ENCODE measurements at places on chromosomes 6 and 20.

DNA sequence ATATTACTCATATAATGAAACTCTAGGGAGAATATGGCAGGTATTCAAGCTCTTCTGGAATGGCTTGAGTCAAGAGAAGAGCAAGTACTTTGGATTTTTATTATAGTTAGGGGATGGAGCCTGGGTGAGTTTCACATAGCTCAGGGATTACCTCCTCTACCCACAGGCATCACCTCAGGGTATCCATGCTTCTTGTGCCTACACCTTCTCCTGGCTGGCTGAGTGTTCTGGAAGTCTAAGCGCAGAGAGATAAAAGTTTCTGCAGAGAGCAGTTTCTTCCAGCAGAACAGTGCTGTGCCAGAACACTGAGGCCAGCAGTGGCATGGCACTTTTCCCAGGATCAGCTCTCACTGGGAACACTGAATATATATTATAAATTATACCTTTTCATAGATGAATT is 199.7 kb upstream of the KCNQ5 start:
- DNase-seq, result peak; percentile 15

- no peak for DNase-seq
Measured at GRCh38 chr6:170291271-170292110, 613 bp upstream of the DLL1 start.

- DNase-seq, result no peak
Measured at GRCh38 chr6:150202404-150202803, 59.6 kb downstream of the PPP1R14C start.

- DNase-seq, result no peak
Measured at GRCh38 chr6:38673397-38674165, 29.4 kb downstream of the GLO1 start.

- DNase-seq, result no peak
Measured at GRCh38 chr6:113381959-113382358, 475.2 kb upstream of the MARCKS start.

- DNase-seq, result no peak
Measured at GRCh38 chr20:12318043-12318442, 400.4 kb downstream of the BTBD3 start.

DNA sequence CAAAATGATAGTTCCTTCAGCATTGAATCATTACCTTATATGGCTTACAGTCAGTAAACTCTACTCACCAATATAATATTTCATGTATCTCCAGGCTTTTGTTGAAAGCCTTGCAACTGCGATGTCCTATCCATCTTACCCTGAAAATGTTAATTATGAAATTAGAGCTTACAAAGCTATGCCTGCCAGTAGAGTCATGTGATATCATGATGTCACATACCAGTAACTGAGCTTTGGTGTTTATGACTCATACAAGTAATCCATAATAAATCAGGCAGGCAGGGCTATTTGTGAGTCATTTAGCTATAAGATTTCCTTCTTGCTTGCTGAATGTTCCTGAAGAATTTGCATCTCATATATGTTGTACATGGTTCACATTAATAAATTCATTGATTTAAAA is 44.9 kb upstream of the FAM83B start:
- peak; percentile 92 for DNase-seq

DNA sequence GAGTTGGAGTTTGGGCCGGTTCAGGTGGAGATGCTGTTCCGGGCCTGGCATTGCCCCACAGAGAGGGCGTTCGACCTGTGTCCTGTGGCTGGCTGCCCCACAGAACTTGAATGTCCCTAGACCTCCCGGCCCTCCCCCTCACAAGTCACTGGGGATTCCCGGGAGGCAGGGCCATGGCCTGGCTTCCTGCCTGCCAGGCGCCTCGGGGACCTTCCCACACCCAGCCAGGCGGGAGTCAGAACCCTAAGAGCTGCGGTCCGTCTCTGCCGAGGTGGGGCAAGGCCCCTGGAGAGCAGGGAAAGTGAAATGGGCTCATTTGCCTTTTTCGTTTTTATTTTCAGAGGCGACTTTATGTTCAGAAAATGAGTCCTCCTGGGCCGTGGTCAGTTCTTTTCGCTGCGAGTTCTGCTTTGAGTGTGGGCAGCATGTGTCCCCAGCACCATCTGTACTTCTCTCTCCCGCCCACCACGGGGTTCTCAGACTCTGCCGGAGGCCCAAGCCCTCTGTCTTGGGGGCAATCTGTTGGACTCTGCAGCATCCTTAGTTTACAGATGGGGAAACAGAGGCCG is 8.5 kb downstream of the RBM38 start:
- DNase-seq, result no peak

GRCh38 chr6:1287103-1287591 is 24.8 kb upstream of the FOXQ1 start:
- DNase-seq, result peak; percentile 68

DNA sequence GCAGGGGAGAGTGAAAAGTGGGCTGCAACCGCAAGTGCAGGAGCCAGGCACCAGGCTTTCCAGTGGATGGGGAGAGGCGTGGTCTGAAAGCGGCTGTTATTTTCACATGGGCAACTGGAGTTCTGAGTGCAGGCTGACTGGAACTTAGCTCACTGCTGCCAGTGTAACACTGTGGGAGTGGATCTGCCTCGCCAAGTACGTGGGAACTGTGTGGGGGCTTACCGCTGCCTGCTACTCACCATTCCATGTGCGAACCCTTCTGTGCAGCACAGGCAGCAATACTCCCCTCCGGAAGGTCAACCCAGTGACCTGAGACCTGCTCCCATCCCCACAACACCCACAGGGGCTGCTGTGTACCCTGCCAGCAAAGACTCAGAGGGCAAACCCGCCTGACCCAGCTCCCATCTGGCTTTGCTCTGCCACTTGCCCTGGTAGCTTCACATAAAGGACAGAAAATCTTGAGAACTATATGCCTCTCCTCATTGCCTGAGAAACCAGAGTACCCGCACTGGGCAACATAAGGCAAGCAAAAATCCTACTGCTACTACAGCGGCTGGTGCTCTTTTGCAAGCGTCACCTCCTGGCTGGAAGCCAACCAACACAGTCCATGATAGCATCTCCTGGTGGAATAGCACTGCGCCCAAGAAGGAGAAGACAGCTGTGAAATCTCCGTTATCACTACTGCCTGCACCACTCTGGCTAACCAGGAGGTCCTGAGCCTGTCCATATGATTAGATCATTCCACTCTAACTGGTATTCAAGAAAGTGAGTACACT is 54.4 kb upstream of the SIRPG start:
- no peak for DNase-seq

DNA sequence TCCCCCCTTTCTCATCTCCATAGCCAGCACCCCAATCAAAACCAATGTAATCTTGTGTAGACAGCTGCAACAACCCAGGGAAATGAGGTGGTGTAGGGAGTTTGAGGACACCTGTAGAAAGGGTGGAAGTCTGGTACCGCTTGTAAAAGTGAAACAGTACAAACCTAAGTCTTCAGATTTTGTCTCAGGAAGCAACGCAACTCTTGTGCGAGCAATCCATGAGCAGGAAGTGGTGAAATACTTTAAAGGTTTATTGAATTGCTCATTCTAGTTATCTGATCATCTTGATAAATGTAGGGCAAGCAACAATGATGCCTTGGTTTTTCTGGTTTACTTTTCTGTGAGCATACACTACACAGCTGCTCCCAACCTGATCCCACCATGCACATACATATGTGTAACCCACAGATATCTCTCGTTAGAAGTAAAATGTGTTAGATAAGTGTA is 71.1 kb upstream of the THEMIS start:
- DNase-seq, result peak; percentile 55

DNA sequence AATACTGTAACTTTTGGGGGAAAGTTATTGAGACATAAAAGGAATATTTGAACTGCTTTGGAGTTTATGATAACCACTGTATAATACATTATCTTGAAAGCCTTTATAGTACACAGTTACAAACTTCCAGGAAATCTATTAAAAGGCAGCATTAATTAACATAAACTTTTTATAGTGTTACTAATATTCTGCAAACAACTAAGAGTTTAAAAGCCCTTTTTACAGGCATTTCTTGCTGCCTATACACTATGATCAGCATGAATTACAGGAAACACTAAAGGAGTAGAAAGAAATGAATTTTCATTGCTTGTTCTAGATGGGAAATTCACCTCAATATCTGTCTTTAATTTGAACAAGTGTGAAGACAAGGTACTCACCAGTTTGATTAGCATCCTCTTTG is 252.3 kb upstream of the ZFP64 start:
- no peak for DNase-seq

GRCh38 chr6:28303570-28303969 is 22.2 kb downstream of the PGBD1 start:
- DNase-seq, result no peak

DNA sequence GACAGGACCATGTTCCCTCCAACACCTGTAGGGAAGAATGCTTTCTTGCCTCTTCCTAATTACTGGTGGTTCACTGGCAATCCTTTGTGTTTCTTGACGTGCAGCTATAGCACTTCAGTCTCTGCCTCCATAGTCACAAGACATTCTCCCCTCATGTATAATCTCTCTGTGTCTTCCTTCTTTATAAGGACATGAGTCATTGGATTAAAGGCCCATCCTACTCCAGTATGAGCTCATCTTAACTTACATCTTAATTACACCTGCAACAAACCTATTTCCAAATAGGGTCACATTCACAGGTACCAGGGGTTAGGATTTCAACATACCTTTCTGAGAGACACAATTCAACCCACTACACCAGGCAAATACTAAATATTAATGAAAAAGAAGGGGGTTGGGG is 213.6 kb downstream of the RNGTT start:
- no peak for DNase-seq

GRCh38 chr20:56793916-56794315 is 164.8 kb downstream of the TFAP2C start:
- DNase-seq, result no peak

GRCh38 chr20:57499676-57500075 is 25.3 kb downstream of the CTCFL start:
- DNase-seq, result no peak

- no peak for DNase-seq
Measured at GRCh38 chr6:165821754-165822153, 158.7 kb upstream of the PDE10A start.

- DNase-seq, result no peak
Measured at GRCh38 chr20:25282796-25283195, 34.9 kb downstream of the PYGB start.

DNA sequence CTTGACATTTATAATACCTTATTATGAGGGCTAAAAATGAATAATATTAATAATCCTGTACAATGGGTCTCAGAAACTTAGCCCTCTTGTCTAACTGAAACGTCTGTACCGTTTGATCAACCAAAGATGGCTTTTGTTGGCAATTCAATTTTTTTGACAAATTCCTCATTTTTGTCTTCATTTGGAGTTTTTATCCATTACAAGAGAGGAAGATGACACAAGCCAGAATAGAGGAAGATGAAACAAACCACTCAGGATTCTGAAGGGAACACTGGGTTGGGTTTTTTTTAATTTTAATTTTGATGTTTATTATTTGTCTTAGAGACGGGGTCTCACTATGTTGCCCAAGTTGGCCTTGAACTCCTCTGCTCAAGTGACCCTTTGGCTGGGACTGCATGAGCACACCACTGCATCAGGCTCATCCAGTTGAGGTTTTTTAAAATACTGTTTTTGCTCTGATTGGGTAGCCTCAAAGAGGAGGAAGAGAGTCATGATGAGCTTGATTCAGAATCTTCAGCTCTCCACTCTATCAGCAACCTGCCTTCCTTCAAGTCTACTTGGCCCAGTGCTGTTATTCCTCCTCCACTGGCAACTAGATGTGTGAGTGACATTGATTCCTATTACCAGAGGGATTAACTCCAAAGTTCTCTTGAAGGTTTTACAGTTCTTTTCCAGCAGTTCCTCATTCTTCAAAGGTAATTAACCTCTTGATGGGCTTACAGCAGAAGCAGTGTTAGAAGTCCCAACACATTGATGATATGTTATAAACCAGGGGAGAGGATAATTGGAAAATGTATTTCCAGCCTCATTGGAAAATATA is 71.3 kb downstream of the ATXN1 start:
- DNase-seq, result no peak

DNA sequence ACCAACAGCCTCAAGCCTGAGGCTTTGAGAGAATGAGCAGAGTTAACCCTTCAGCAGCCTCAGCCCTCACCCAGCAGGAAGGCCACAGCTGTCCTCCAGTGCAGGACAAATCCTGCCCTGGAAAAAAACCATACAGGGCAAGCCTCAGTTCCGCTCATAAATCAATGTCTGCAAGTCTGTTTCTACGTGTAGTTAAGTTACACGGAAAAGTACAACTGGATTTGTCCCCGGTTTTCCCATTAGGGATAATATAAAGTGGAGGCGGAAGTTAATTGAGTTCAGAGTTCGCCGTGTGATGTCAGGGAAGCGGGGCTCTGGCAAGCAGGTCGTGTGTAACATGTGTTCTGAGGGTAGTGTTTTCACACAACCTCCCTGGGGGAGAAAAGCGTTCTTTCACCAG is 44.2 kb upstream of the EYA2 start:
- DNase-seq, result no peak

- DNase-seq, result peak; percentile 50
Measured at GRCh38 chr20:50788045-50788991, 6.5 kb upstream of the BCAS4 start.

- no peak for DNase-seq
Measured at GRCh38 chr20:10217721-10218410, 764 bp upstream of the SNAP25 start.

DNA sequence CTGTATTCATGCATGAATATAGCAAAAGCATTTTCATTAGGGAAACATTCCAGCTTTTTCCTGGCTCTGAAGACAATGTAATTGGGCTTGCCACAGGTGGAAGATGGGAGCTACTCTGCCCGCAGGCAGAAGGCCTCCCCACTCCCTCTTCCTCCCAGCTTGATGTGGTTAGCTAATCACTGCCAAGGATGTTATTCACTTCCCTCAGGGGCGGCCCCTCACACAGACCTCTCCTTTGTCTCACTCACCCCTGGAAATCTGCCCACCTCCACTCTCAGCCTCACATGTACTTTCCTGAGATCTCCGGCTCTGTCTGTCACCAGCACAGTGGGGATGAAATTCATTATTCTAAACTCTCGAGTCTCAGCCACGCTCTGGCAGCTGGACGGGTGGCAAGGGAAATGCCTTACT is 100.7 kb downstream of the ANKRD60 start:
- peak; percentile 39 for DNase-seq

DNA sequence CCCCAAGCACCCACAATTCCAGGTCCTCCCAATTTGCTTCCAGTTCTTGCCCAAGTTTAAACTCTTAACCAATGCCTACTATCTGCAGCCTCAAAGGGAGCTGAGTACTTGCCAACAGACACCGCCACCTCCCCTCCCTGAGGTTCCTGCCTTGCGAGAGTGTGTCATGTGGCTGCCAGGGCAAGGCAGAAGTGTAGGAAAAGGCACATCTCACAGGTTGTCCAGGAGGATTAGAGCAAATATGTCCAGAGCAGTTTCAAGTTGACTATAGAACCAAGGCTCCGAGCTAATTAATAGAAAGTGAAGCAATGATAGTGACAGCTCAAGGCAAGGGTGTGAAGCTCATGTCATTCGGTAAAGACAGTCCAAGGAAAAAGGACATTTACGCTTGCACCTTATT is 127.8 kb downstream of the ATXN1 start:
- DNase-seq, result no peak

GRCh38 chr6:39910744-39911143 is 23.5 kb downstream of the MOCS1 start:
- DNase-seq, result no peak
